RWPE2 (cell line): ENCODE measurements at places on chromosomes 2 and 18.

DNA sequence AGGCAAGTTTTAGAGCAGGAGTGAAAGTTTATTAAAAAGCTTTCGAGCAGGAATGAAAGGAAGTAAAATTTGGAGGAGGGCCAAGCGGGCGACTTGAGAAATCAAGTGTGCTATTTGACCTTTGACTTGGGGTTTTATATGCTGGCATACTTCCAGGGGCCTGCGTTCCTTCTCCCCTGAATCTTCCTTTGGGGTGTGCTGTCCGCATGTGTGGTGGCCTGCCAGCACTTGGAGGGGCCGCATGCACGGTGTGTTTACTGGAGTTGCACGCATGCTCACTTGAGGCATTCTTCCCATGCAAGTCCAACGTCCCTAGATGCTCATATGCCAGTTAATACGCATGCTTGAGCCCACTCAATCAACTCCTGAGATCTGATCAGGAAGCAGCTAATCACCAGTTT, 78.3 kb upstream of the MAP4K4 start:
- H3K27me3 ChIP-seq: no peaks in the 10 kb centered on the region
- no peak overlapping the region for H3K27ac ChIP-seq
- H3K4me1 ChIP-seq: no peaks in the 10 kb centered on the region
- no peak overlapping the region for H3K4me3 ChIP-seq
- DNase-seq: no peak
- no peaks in the 10 kb centered on the region for H3K36me3 ChIP-seq

DNA sequence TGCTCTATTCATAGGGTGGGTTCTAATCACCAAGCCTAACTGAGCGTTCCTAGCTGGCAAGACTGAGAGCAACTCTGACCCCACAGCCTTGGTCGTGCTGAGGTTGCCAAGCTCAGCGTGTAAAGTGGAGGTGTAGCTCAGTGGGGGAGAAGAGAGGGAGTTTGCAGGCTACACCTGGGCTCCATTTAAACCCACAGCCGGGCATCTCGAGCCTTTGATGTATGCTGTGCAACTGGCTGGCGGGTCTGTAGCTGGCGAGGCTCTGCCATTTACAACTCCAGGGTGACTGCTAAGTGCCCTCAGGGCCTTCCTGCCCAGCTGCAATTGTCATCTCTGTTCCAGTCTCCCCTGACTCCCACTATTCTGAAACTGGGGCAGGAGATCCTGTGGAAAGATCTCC, 20.0 kb upstream of the CHRNA1 start:
- DNase-seq: no peak
- H3K27ac ChIP-seq: no peak overlapping the region
- H3K4me1 ChIP-seq: no peaks in the 10 kb centered on the region
- no peak overlapping the region for H3K4me3 ChIP-seq

GRCh38 chr2:62794791-62795190, 89.3 kb downstream of the EHBP1 start:
- H3K4me3 ChIP-seq: no peak overlapping the region
- DNase-seq: no peak
- H3K4me1 ChIP-seq: peaks cover 37% of the 10 kb centered on the region
- peaks cover 12% of the 10 kb centered on the region; the same call in 1 of the 2 replicates for H3K36me3 ChIP-seq
- no peak overlapping the region for H3K27ac ChIP-seq
- no peaks in the 10 kb centered on the region for H3K27me3 ChIP-seq

- H3K4me3 ChIP-seq: no peak overlapping the region
- H3K4me1 ChIP-seq: no peaks in the 10 kb centered on the region
- H3K27me3 ChIP-seq: peaks cover 6% of the 10 kb centered on the region
- no peaks in the 10 kb centered on the region for H3K36me3 ChIP-seq
- DNase-seq: no peak
- H3K27ac ChIP-seq: no peak overlapping the region
Observed at GRCh38 chr18:76658627-76659026, 163.6 kb upstream of the ZNF516 start.

DNA sequence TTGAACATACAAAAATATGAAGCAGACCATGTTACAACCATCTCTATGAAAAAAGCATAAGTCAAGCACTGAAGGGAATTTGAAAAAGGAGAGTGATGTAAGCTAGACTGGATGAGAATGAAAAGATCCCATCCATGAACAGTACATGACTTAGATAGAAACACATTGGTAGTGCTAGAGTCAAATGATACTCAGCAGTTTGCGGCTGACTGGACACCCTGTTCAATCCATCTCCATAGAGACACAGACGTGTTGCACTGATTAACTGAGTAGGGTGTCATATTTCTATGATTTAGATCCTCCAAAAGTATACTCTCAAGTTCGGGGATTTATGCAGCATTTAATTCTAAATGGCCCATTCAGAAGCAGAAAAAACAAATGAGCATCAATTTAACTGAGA, 674.3 kb upstream of the NRXN1 start:
- DNase-seq: no peak
- H3K4me3 ChIP-seq: no peak overlapping the region
- no peaks in the 10 kb centered on the region for H3K36me3 ChIP-seq

GRCh38 chr2:170984079-170984478, 55.0 kb downstream of the GORASP2 start:
- H3K4me1 ChIP-seq: no peaks in the 10 kb centered on the region
- H3K4me3 ChIP-seq: no peak overlapping the region
- H3K27ac ChIP-seq: no peak overlapping the region
- H3K27me3 ChIP-seq: no peaks in the 10 kb centered on the region
- H3K36me3 ChIP-seq: 0 out of 2 replicates have a peak, but pooled peaks cover 3% of the 10 kb centered on the region

GRCh38 chr2:174217869-174218268, 30.5 kb downstream of the OLA1 start:
- no peak overlapping the region for H3K4me3 ChIP-seq
- peaks cover 27% of the 10 kb centered on the region for H3K36me3 ChIP-seq
- H3K27ac ChIP-seq: no peak overlapping the region
- DNase-seq: no peak
- H3K4me1 ChIP-seq: no peaks in the 10 kb centered on the region
